ENCODE measurements at places on chromosomes 7 and 10.

DNA sequence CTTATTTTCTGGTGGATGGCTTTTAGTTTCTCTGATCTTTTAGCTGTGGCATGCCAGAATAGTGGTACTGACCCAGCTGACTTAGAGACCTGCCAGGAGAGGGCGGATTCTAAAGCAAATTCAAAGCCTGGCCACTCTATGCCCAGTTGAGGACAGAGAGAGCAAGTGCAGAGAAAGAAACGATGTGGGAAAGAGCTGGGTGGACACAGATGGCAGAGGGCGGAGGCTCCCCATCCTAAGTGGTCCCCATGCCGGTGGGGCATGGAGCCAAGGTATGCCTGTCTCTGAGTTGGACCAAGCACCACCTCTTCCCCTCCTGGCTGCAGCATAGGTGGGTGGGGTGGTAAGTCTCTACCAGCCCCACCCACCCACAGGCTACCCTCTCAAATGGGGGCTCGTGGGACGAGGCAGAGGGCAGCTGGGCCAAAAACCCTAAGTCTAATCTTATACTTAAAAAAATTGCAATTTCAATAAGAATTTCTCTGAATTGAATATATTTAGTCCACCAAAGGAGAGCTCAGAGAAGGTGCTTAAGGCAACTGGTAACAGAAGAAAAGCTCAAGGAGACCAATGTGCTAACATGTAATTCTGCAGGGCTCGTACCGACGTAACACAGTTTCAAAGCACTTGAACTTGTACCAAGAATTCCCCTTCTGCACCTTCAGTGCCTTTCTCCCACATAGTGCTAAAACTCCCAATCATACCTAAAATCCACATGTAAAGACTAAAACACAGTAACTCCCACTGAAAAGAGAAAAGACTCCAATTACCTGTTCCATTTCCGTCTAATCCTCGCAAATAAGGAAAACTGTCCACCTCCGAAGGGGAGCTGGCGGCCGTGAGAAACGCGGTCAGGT lies 85.7 kb upstream of the NMT2 start:
- DNase-seq: no peak

DNA sequence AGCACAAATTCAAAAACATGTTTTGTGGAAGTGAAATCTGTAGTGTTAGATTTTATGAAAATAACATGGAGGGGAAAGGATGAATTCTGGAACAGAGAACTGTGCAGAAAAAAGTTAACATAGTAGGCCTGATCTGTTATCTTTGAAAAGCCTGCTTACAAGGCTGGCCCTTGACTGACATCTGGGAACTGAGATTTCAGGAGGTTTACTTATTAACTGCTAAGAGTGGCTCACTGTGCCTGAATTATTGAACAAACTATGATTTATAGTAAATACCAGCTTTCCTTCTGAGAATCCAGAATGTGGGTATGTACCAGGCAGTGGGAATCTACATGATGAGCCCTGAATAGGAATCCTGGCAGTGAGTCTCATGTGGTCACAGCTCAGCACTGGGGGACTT lies 30.5 kb downstream of the NSUN6 start:
- no peak for DNase-seq

GRCh38 chr7:134643131-134643530 lies 3.5 kb upstream of the BPGM start:
- DNase-seq: no peak

- DNase-seq: peak; percentile 68
Observed at GRCh38 chr10:80498833-80499741, 38.6 kb upstream of the SH2D4B start.

- DNase-seq: no peak
Observed at GRCh38 chr10:99341860-99342490, 12.8 kb downstream of the CNNM1 start.

GRCh38 chr7:69219381-69219780 lies 378.9 kb upstream of the AUTS2 start:
- no peak for DNase-seq

GRCh38 chr10:70162892-70163201 lies 7.5 kb downstream of the SAR1A start:
- DNase-seq: peak; percentile 67

GRCh38 chr7:112132051-112132694 lies 74.0 kb downstream of the DOCK4 start:
- DNase-seq: no peak

- no peak for DNase-seq
Observed at GRCh38 chr7:155715111-155715805, 70.8 kb downstream of the RBM33 start.

GRCh38 chr7:130940907-130941306 lies 206.9 kb upstream of the KLF14 start:
- DNase-seq: no peak
